ENCODE measurements at places on chromosomes 7 and 10.

DNA sequence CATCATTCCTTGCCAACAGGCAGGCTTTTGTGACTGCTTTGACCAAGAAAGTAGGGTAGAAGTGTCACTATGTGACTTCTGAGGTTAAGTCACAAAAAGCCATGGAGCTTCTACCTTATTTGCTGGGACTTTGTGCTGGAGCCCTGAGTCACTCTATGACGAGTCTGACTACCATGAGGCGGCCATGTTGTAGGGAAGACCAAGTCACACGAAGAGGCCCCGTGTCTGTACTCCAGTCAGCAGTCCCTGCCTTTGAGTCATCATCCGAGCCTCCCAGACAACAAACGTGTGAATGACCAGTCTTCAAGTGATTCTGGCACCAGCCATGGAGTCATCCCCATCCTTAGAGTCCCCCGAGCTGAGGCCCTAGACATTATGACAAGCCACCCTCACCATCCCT is 3.5 kb upstream of the MYL10 start:
- no peak for DNase-seq

DNA sequence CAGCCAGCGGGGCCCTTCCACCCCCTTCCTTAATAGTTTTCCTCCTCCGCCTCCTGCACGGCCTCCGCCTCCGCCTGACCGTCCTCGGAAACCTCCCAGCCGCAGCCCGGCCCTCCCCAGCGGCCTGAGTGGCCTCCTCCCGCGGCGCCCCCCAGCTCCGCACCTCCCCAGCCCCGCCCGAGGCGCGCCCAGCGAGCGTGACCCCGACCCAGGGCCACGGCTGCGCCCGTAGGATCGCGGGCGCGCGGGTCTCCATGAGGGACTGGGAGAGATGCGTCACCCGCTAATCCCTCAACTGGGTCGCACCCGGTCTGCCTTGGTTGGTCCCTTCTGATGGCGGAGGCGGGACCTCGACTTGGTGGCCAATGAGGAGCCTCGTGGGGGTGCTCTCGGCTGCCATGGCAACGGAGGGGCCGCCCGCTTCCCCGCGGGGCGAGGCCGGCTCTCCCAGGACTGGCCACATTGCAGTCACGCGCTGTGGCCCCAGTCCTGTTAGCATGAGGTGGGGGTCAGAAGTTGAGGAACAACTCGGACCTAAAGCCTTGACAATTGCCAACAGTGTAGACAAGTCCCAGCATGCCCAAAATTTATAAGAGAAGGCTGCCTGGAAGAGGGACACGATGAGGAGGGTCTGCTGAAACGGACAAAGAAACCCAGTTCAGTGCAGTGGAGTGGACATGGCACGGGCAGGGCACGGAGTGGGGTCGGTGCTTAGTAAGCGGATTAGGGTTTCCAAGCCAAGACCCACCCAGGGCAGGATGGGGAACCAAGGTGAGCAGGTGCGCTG is 24.3 kb downstream of the DDIT4 start:
- peak; percentile 91 for DNase-seq

- peak; percentile 66 for DNase-seq
Observed at GRCh38 chr10:103757531-103758293, 97.7 kb downstream of the SH3PXD2A start.

DNA sequence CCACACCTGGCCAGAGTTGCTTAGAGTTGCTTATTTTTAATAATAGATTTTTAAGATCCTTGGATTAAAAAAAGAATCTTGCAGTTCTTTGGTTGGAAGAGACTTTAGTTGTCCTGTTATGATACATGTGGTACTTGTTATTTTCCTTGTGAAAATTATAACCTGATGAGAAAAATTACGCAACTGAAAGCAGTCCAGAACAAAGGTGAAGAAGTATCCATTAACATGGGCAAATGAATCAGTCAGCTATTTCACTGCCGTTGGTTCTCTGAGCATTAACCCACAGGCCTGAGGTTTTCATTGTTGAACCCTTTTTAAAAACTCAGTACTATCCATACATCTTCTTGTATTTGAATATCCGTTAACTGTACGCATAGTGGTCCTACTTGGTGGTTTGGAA is 68.2 kb downstream of the GALNT11 start:
- no peak for DNase-seq

DNA sequence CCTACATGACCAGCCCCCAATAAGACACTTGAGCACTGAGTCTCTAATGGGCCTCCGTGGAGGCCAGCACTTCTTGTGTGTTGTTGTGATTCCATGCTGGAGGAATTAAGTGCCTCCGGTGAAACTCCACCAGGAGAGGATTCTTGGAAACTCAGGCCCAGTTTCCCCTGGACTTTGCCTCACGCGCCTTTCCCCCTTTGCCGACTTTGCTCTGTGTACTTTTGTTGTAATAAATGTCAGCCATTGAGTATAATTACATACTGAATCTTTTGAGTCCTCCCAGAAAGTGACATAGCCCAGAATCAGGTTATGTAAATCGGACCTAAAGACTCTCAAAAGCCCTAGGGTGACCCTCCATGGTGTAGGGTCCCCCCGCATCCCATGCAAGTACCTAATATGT is 82.4 kb downstream of the DLG5 start:
- no peak for DNase-seq

All from astrocyte of the cerebellum (primary cell).